H9 (cell line): ENCODE measurements at places on chromosomes 4 and X. TPM values are rescaled to one million over a fixed set of nuclear protein-coding genes. Genes with fewer than 3 reads are reported as not detected.
A peak's percentile ranks its signal among the peaks of the same experiment; 100 is the strongest.

- peaks cover 5% of the 10 kb centered on the region; the same call in 2 of the 3 replicates for H3K36me3 ChIP-seq
- no peaks in the 10 kb centered on the region for H3K27me3 ChIP-seq
- H3K4me1 ChIP-seq: no peaks in the 10 kb centered on the region
- no peak overlapping the region for H3K27ac ChIP-seq
- no peak for DNase-seq
- H3K4me3 ChIP-seq: peak overlapping the region; percentile 85
These were observed 600 bp upstream of the BEX2 start for GRCh38 chrX:103311399-103311780.

DNA sequence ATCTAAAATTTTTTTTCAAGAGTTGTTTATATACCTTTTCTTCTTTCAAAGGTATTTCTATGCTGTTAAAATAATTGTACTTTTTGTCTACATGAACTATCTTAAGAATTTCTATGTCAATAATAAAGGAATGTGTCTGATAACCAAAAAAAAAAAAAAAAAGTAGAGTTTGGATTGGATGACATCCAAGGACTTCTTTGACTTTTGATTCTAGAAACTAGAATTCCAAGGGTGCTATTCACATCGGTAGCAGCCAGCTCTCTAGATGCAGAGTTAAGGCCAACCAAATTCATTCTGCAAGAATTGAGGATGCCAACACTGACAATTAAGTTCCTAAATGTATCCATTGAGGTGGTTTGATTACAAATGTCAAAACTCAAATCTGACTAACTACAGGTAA lies 42.0 kb upstream of the PRKG2 start:
- H3K4me1 ChIP-seq: no peaks in the 10 kb centered on the region
- H3K36me3 ChIP-seq: no peaks in the 10 kb centered on the region
- H3K27me3 ChIP-seq: no peaks in the 10 kb centered on the region
- H3K27ac ChIP-seq: no peak overlapping the region
- H3K4me3 ChIP-seq: no peak overlapping the region
- DNase-seq: no peak

DNA sequence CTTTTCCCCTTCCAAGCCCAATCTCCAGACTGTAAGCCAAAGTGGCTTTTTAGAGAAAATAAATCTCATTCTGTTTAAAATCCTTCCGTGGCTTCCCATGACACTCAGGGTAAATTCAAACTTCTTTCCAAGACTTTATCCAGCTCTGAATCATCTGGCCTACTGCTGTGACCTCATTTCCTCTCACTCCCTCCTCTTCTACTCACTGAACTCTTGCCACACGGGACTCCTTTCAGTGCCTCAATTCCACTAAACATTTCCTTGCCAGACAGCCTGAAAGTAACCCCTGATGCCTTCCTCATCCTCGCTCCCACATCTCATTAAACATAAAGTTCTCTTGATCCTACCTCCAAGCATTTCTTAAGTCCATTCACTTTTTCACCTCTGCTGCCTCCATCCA lies 27.8 kb upstream of the RNF128 start:
- no peak overlapping the region for H3K27ac ChIP-seq
- H3K36me3 ChIP-seq: no peaks in the 10 kb centered on the region
- H3K27me3 ChIP-seq: no peaks in the 10 kb centered on the region
- H3K4me1 ChIP-seq: no peaks in the 10 kb centered on the region

DNA sequence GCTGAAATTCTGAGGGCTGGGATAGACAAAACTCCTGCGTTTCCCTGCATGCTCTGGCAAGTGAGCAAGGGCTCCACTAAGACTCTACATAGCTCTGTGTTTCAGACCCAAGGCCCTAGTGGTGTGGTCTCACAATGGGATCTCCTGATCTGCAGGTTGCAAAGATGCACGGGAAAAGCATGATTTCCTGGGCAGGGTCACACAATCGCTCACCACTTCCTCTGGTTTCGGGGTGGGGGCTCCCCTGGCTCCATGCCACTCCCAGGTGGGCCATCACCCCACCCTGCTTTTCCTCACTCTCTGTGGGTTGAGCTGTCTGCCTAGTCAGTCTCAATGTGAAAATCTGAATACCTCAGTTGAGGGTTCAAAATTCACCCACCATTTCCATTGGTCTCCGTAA lies 111.5 kb downstream of the KLF8 start:
- no peaks in the 10 kb centered on the region for H3K27me3 ChIP-seq
- H3K36me3 ChIP-seq: peaks cover 2% of the 10 kb centered on the region; the same call in 1 of the 2 replicates
- no peak for DNase-seq
- no peak overlapping the region for H3K27ac ChIP-seq

The PABPC1L2A gene
- total RNA-seq: 0.35 and 0.52 TPM in 2 replicates

GRCh38 chrX:131801066-131801465 lies 222.0 kb upstream of the STK26 start:
- H3K4me1 ChIP-seq: no peaks in the 10 kb centered on the region
- no peak for DNase-seq
- H3K36me3 ChIP-seq: peaks cover 67% of the 10 kb centered on the region
- H3K4me3 ChIP-seq: no peak overlapping the region

DNA sequence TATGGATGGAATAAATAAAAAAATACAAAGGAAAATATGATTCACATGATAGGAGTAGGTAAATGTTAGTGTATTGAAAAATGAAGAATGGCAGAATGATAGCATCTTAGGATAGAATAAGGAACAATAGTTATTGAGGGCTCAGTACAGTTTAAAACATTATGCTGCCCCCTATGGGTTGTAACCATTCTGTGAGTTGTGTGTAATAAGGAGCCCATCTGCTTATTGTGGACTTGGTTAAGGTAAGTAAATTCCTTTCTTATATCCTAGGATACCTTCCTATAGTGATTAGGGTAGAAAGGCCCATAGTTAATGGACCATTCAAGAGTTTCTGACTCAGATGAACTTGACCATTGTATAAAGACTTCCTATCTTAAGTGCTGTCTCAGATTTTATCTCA lies 195.8 kb downstream of the PDHA2 start:
- H3K27me3 ChIP-seq: no peaks in the 10 kb centered on the region
- no peak overlapping the region for H3K27ac ChIP-seq
- peaks cover 2% of the 10 kb centered on the region; the same call in 1 of the 2 replicates for H3K36me3 ChIP-seq
- no peak overlapping the region for H3K4me3 ChIP-seq
- no peaks in the 10 kb centered on the region for H3K4me1 ChIP-seq

The CENPVL1 gene
- total RNA-seq: 2.8 TPM in 2 replicates

GRCh38 chr4:144223661-144224060 lies 83.1 kb upstream of the GYPA start:
- no peak overlapping the region for H3K4me3 ChIP-seq
- no peaks in the 10 kb centered on the region for H3K4me1 ChIP-seq
- H3K27me3 ChIP-seq: no peaks in the 10 kb centered on the region
- no peak for DNase-seq

The ACE2 gene
- total RNA-seq: not detected in 2 replicates

GRCh38 chr4:7128644-7129043 lies 60.8 kb upstream of the GRPEL1 start:
- H3K27me3 ChIP-seq: no peaks in the 10 kb centered on the region
- H3K36me3 ChIP-seq: no peaks in the 10 kb centered on the region
- no peak overlapping the region for H3K27ac ChIP-seq
- H3K4me1 ChIP-seq: no peaks in the 10 kb centered on the region
- no peak overlapping the region for H3K4me3 ChIP-seq
- DNase-seq: no peak

The AFF2 gene
- total RNA-seq: 14.6 and 15.7 TPM in 2 replicates

DNA sequence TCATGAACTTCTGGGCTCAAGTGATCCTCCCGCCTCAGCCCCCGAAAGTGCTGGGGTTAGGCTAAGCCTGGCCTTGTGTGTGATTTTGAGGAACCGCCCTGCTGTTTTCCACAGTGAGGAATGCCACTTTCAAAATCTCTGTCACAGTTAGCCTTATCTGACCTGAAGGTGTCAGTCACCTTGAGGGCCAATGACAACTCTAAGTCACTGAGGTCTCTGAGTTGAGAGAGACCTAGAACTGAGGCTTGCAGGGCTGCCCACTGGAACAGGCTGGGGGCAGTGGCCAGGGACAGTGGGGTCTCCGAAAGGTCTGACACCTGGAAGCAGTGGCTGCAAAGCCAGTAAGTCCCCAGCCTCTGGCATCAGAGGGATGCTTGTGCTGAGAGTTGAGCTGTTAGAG lies 6.1 kb downstream of the TADA2B start:
- H3K36me3 ChIP-seq: peaks cover 4% of the 10 kb centered on the region
- no peak overlapping the region for H3K27ac ChIP-seq
- DNase-seq: no peak
- no peak overlapping the region for H3K4me3 ChIP-seq
- no peaks in the 10 kb centered on the region for H3K27me3 ChIP-seq

The UFSP2 gene
- 37.1 and 41.1 TPM in 2 replicates for total RNA-seq

DNA sequence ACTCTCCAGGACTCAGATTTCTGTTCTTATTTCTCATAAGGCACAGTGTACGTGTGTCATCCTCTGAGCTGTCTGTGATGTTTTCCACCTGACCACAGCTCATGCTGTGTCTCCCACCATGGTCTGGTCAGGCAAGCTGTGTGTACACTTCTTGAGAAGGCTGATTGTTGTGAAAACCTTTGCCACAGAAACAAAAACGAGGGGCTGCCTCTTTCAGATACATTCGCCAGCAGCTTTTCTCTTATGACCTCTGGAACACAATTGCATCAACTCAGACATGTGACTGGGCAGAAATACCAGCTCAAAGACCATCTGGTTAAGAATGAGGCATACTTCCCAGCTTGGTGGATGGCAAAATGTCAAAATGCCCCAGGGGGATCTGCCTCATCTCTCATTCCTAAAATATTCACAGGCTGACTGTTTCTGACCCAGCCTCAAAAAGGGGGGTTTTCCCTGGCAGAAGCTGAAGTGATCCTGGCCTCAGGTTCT lies 46.1 kb downstream of the PGRMC2 start:
- H3K4me3 ChIP-seq: no peak overlapping the region
- H3K27ac ChIP-seq: no peak overlapping the region
- no peaks in the 10 kb centered on the region for H3K27me3 ChIP-seq
- H3K36me3 ChIP-seq: peaks cover 12% of the 10 kb centered on the region
- no peak for DNase-seq

The DLG3 gene
- total RNA-seq: 71.2 and 71.6 TPM in 2 replicates

DNA sequence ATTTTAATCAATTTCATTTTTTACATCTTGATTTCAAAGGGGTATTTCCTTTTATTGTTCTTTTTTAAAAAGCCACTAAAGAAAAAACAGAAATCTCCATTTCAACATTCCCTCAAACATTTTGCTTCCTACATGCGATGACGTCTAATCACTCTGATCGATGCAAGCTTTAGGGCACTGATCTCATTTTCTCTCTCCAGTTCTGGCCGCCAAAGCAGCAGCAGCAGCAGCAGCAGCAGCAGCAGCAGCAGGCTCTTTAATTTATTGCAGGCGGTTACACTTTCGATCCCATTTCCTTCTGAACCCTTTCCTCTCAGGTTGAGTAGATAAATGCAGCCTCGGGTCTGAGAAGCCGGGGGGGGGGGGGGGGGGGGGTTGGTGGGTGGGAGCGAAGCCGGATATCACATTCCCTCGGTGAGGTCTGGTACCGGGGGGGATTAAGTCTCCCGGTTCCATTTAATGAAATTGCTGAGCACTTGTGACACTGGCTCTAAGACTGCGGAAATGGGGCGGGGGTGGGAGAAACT lies 3.4 kb upstream of the PCDH7 start:
- no peaks in the 10 kb centered on the region for H3K36me3 ChIP-seq
- no peak for DNase-seq
- H3K27ac ChIP-seq: no peak overlapping the region
- H3K4me1 ChIP-seq: 0 out of 2 replicates have a peak, but pooled peaks cover 4% of the 10 kb centered on the region
- peaks cover 4% of the 10 kb centered on the region; the same call in 1 of the 2 replicates for H3K27me3 ChIP-seq
- peak overlapping the region; percentile 100 for H3K4me3 ChIP-seq

DNA sequence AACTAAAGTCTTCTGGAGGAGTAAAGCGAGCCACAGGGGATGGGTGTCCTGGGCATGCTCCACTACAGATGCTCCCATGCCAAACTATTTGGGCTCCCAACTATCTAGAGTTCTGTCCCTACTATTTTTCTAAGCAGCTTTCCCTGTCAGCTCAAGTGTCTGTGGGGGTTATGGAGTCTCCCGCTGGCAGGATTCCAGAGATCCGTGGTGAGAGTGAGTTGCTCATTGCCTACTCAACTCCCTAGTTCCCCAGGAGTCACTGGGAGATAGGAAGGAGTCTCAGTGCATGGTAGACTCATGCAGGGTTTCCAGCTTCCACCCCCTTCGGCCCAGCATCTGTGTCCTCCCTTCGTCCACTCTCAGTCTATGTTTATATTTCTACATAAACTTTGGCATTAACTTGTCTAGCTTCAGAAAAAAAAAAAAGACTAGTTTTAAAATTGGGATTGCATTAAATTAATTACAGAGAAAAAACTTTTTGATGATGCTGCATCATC lies 55.1 kb upstream of the INPP4B start:
- no peak for DNase-seq
- no peak overlapping the region for H3K27ac ChIP-seq

GRCh38 chr4:111499706-111500105 lies 645.5 kb upstream of the FAM241A start:
- H3K36me3 ChIP-seq: no peaks in the 10 kb centered on the region
- H3K4me3 ChIP-seq: no peak overlapping the region
- no peak for DNase-seq
- no peak overlapping the region for H3K27ac ChIP-seq

DNA sequence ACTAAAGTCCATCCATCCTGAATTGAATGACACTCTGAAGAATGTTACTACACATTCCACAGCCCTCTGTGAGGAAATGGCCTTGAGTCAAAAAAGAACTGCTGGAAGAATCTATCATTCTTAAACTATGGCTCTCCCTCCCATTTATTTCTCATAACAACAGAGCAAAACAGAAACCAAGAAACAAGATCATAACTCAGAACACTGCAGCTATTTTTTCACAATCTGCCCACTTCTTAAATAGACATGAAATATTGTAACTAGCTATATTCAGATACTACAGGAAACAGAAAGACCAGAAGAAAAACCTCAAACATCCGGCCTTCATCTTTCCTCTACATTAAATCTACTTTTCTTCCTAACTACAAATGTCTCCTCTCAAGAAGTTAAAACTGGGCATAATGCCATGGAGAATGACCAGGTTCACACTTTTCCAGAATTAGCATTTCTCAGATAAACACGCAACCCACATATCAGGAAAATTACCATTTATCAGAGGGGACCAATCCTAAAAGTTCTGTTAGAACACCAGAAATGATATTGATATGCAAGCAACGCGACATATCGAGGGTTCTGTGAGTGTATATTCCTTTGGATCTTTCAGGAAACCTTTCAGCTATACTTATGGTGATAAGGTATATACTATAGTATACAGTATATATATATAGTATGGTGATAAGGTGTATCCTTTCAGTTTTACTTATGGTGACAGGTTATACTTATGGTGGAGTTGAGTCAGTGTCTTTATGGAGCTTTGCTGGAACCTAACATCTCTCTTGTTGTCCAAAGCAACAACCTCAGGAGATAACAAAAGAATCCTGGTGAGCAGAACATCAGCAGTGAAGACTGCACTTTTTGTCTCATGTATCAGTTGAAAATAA lies 60.4 kb upstream of the IRF2 start:
- no peak for DNase-seq
- H3K27ac ChIP-seq: no peak overlapping the region
- H3K4me1 ChIP-seq: no peaks in the 10 kb centered on the region
- no peak overlapping the region for H3K4me3 ChIP-seq
- H3K27me3 ChIP-seq: no peaks in the 10 kb centered on the region
- peaks cover 2% of the 10 kb centered on the region for H3K36me3 ChIP-seq

The PLAC8 gene
- total RNA-seq: 0.90 and 1.6 TPM in 2 replicates
